Caki2 (cell line): ENCODE measurements at places on chromosomes 7 and 10.

- no peak for DNase-seq
Observed at GRCh38 chr10:129259128-129259815, 207.8 kb upstream of the MGMT start.

DNA sequence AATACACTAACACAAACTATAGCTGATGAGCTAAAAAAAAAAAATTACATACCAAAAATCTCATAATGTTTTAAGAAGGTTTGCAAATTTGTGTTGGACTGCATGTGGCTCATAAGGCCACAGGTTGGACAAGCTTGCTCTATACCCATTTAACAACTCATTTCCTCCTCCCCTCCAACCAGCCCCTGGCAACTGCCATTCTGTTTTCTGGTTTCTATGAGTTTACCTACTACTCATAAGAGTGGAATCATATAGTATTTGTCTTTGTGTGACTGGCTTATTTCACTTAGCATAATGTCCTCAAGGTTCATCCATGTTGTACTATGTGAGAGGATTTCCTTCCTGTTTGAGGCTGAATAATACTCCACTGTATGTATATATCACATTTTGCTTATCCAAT lies 100.4 kb upstream of the ARHGAP21 start:
- no peak for DNase-seq

DNA sequence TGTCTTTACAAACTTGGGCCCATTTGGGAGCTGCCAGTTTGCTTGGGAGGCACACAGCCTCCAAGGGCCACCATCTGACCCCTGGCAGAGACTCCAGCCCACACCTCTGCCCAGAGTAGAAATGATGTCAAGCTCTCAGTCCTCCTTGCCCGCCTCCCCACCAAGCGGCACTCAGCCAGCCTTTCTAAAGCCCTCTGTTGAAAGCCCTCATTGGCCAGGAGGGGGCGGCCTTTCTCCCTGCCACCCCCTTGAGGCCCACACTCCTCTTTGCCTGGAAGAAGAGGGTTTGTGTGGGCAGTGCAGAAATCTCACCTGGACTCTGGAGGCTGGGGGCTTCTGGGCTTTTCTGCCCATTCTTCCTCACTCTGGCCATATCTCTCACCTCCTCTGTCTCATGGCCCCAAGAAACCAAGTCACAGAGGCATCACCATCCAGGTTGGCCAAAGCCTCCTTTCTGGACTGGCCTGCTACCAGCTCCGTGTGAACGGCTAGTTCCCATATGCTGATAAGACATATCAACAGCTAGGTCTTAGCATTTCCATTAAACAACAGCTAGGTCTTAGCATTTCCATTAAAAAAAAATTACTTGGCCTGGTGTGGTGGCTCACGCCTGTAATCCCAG lies 36.1 kb downstream of the UBTD1 start:
- no peak for DNase-seq

DNA sequence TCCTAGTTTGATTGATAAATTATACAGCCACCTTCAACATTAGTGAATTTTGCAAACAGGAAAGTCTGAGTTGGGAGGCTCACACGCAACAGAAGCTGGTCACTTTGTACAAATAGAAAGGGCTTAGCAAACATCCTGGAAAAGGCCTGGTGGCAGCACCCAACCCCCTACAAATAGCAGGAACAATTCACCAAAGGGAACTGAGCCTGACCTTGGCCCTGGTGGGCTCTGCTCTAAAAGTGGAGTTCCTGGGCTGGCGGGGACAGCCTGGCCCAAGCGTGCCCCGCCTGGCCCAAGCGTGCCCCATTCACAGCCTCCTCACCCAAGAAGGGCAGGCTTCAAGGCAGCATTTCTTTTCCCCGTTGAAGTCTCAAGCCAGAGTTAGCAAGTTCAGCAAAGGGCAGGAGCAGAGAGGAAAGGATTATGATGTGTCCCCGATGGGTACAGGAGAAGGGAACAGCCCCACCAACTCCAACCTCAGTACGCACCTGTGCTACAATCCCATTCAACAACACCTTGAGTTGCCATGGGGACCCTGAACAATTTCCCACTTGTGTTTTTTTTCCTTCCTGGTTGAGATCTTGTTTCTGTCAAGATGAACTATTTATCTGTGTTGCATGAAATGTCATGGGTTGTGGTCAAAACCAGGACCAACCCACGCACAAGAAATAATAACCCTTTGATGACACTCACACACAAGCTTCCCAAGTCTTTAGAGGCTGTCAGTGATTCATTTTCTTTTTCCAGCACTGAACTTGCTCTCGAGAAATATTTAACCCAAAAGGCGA lies 43.4 kb downstream of the RGS10 start:
- no peak for DNase-seq

DNA sequence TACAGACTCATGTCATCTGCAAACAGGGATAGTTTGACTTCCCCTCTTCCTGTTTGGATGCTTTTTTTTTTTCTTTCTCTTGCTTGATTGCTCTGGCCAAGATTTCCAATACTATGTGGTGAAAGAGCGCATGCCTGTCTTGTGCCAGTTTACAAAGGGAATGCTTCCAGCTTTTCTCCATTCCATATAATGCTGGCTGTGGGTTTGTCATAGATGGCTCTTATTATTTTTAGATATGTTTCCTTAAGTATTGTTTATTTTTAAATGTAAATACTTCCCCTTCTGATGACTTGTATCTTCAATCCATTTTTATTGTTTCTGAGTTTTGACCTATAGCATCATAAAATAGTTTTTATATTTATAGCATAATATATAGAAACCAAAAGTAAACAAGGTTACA lies 17.9 kb downstream of the FAM237B start:
- no peak for DNase-seq

- no peak for DNase-seq
Observed at GRCh38 chr7:108515013-108515412, 10.9 kb downstream of the PNPLA8 start.

GRCh38 chr7:80806663-80807062 lies 112.2 kb downstream of the SEMA3C start:
- DNase-seq, result no peak

- DNase-seq, result no peak
Observed at GRCh38 chr7:150358433-150358832, 10.2 kb upstream of the REPIN1 start.

DNA sequence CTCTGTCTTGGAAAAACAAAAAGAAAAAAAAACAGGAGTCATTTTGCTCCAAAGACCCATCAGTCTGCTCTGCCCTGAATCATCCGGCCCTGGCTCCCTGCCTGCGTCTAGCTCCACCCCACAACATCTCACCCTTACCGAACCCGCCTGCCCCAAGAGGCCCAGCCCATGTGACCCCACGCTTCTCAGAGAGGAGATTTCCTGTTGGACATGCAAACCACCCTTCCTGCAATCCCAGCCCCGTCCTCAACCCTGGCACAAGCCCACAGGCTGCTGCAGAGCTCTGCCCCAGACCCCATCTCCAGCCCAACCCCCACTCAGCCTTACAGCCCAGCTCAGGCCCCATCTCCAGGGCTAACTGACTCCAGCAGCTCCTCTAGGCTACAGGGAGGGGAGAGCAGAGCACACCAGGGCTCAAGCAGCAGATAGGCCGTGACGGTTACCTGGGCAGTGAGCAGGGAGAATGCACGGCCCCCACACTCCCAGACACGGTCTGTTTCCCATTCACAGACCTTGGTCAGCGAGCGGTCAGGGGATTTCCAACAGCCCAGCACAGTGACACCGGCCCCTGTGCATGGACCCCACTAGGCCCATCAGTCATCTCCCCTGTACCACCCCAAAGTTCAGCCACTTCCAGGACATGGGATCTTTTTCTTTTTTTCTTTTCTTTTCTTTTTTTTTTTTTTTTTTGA lies 69.9 kb upstream of the GTF2I start:
- DNase-seq, result peak; percentile 99

DNA sequence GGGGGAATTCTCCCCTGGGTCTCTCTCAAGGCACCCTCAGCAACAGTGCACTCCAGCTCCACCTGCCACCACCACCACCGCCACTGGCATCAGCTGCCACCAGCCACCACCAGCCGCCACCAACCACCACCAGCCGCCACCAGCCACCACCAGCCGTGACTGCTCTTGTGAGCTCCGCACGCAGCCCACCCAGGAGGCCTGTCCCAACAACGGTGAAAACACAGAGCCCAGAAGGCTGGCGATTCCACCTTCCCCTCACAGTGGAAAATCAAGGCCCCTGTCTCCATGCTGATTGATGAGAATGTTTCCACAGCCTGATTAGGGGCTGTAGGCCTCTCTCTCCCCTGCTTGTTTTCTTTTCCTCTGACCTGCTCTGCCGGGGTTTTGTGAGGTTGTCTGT lies 41.1 kb downstream of the COBL start:
- no peak for DNase-seq

- DNase-seq, result no peak
Observed at GRCh38 chr7:90677486-90678404, 81.6 kb downstream of the CDK14 start.

DNA sequence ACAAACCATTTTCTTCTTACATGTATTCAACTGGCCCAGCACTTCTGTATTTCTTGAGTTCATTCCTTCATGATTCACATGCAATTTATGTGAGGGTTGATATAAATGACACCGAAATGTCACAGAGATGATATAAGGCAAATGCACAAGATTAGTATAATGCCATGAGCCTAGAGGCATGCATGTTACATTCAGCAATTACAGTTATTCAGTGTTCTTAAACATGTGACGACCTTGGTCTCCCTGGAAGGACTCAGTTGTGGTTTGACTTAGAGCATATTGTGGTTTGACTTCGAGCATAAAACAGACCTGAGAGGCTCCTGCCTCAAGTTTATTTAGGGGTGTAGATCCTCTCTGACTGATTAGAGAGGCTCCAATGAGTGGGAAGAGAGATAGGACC lies 752.1 kb upstream of the POM121L12 start:
- no peak for DNase-seq

DNA sequence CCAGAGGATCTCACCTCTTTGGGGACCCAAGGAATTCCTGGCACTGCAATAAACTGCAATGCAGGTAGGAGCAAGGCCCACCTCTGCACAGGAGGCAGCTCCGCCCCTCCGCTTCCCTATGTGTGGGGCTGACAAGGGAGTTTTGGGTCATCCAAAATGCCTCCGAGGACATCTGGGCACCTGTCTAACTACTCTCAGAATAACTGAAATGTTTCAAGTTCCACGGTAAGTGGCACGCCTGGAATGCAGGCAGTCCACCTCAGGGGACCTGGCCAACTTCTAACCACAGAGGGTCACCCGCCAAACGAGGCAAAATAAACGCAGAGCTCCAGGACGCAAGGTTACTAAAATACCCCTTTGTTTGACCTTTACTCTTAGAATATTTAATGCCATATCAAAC lies 102.5 kb downstream of the FGFR2 start:
- DNase-seq, result no peak

DNA sequence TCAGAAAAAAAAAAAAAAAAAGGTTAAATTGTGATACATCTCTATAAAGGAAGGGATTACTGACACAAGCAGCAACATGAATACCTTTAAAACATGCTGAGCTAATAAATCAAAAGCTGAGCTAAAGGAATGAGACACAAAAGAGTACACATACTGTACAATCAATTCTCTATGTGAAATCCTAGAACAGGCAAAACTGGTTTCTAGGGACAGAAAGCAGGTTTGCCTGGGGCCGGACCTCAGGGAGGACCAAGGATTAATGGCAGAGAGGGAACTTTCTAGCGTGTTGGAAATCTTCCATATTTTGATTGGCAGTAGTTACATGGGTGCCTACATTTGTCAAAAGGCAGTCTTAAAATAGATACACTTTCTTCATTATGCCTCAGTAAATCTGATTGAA lies 52.5 kb downstream of the KLRG2 start:
- DNase-seq, result no peak

DNA sequence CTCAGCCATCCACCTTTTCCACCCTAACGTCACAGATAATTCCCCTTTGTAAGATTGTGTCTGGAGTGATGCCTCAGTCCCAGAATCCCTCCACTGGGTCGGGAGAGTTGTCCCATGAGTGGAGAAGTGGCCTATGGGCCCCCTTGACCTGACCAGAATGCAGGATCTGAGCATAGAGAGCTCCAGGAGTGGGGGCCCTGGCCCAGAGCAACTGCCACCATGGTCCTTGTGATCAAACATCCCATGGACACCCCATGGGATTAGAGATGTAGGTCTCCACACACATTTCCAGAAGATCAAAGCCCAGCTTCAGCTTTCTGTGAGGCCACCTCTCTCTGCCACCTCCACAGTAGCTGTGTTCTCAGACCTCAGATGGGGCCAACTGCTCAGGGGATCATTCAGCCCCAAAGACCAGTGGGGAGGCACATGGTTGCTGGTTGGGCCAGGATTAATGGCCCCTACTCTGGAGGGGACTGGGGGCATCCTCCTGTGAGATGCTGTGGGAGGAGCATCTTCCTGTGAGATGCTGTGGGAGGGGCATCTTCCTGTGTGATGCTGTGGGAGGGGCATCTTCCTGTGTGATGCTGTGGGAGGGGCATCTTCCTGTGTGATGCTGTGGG lies 28.5 kb upstream of the DPYSL4 start:
- peak; percentile 30 for DNase-seq

- DNase-seq, result no peak
Observed at GRCh38 chr10:2251631-2252030, 514.3 kb upstream of the ADARB2 start.

DNA sequence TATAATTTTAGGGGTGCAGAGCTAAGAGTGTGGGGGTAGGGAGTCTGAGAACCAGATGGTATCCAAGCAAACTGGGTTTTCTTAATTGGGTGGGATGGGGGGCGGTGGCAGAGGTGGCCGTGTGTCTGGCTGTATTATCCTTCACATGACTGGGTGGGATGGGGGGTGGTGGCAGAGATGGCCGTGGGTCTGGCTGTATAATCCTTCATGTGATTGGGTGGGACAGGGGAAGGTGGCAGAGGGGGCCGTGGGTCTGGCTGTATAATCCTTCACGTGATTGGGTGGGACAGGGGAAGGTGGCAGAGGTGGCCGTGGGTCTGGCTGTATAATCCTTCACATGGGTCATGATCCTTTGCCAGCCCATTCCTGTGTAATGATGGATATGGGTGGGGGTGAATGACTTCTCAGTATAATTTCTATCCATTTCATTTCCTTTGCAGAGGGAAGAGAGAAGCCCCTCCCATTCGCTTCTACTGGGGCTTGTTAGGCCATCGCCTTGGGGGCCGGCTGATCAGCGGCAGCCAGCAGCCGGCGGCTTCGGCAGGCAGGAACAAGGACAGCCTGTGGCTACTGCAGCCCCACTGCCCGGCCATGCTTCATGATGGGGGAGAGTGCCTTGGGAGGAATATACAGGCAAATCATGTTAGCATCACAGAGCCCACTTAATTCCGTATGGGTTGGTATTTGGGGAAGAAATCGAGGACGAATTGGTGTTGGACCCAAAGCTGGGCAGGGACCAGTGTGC lies 179.6 kb upstream of the MKI67 start:
- no peak for DNase-seq

- peak; percentile 37 for DNase-seq
Observed at GRCh38 chr7:26202019-26202990, 760 bp downstream of the CBX3 start.
